ENCODE measurements at places on chromosomes 5 and 9. TPM values are rescaled to one million over a fixed set of nuclear protein-coding genes. Genes with fewer than 3 reads are reported as not detected.

DNA sequence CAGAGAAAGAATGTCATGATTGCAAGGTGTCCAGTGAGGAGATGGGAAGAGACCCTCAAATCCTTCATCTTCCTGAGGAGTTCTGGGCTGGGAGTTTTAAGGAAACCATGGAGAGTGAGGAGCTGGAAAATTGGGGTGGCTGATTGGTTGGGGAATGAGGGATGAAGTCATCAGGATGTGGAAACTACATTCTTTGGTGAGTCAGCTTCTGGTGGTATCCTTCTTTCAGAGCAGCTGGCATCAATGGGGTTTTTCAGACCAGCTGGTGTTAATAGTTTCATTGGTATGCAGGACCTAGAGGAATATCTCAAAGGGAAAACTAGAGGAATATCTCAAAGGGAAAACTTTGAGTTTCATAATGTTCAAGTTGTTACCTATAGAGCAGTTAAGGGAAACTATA is 45.2 kb downstream of the RNF180 start:
- DNase-seq = no peak

GRCh38 chr9:136525841-136526499 is 19.9 kb downstream of the NOTCH1 start:
- no peak for DNase-seq

Gene S1PR3
- polyA plus RNA-seq = 70.5 TPM

GRCh38 chr5:169424279-169424655 is 123.3 kb upstream of the SLIT3 start:
- DNase-seq = no peak

Gene PRR16
- polyA plus RNA-seq = 2.4 TPM

Gene LRRC19
- polyA plus RNA-seq = 17.0 TPM

Gene WDR5
- polyA plus RNA-seq = 38.3 TPM

GRCh38 chr5:55913466-55914413 is 62.6 kb downstream of the IL31RA start:
- DNase-seq = no peak

- DNase-seq = no peak
Observed at GRCh38 chr9:136048560-136049411, 46.3 kb downstream of the NACC2 start.

- DNase-seq = no peak
Observed at GRCh38 chr5:133930061-133930812, 38.2 kb downstream of the C5orf15 start.

- DNase-seq = no peak
Observed at GRCh38 chr9:35508069-35508468, 18.2 kb downstream of the RUSC2 start.

Gene WNT8A
- 0.32 TPM for polyA plus RNA-seq

Gene CKMT2
- polyA plus RNA-seq = 6.2 TPM

DNA sequence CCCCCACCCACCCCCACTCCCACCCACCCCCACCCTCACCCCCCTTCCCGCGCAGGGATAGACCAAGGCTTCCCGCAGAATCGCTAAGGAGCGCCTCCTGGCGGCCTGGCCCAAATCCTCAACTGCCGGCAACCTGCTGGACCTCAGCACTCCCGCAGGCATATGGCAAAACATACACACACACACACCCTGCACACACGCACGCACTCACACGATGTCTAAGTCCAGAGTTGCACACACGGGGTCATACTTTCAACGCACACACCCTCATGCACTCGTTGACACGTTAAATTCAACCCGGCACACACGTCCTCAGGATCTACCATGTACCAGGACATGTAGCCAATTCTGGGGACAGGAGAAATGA is 1.7 kb downstream of the CPLX2 start:
- no peak for DNase-seq

Gene PTGES
- polyA plus RNA-seq = 4.0 TPM

GRCh38 chr5:134554319-134555222 is 29.1 kb downstream of the JADE2 start:
- no peak for DNase-seq

- no peak for DNase-seq
Observed at GRCh38 chr5:95848701-95849100, 26.2 kb upstream of the GLRX start.

DNA sequence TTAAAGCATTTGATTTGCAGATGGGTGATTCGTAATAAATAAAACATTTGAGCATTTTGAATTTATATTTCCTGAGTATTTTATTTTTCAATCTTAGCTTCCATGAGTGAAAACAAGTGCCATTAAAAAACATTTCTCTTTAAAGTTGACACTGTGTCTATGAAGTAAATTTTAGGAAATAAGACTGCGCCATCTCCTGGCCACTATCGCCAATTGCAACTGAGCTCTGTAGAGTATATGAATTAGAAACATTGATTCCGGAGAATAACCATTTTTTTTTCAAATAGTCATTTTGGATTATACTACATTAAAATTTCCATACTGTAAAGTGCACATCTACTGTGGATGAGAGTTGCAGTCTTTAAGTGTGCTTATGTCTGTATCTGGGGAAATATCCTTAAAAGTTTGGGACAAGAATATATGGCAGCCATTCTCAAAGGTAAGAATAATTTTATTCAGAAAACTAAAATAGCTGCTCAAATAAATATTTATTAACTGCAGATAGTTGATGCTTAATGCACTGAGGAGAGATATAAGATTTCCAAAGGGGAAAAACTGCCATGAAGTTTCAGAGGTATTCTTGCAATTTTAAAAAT is 5.9 kb downstream of the DMRTA1 start:
- peak; percentile 12 for DNase-seq

Gene TMEM232
- polyA plus RNA-seq = 5.5 TPM

- DNase-seq = no peak
Observed at GRCh38 chr9:125884218-125884595, 137.0 kb downstream of the PBX3 start.

Gene SLC28A3
- 0.11 TPM for polyA plus RNA-seq

DNA sequence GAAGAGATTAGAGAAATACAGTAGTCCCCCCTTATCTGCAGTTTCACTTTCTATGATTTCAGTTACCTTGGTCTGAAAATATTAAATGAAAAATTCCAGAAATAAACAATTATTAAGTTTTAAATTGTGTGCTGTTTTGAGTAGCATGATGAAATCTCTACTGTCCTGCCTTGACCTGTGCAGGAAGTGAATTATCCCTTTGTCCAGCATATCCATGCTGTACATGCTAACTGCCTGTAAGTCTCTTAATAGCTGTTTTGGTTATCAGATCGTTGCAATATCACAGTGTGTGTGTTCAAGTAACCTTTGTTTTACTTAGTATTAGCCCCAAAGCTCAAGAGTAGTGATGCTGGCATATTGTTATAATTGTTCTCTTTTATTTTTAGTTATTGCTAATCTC is 11.2 kb upstream of the JAK2 start:
- no peak for DNase-seq

DNA sequence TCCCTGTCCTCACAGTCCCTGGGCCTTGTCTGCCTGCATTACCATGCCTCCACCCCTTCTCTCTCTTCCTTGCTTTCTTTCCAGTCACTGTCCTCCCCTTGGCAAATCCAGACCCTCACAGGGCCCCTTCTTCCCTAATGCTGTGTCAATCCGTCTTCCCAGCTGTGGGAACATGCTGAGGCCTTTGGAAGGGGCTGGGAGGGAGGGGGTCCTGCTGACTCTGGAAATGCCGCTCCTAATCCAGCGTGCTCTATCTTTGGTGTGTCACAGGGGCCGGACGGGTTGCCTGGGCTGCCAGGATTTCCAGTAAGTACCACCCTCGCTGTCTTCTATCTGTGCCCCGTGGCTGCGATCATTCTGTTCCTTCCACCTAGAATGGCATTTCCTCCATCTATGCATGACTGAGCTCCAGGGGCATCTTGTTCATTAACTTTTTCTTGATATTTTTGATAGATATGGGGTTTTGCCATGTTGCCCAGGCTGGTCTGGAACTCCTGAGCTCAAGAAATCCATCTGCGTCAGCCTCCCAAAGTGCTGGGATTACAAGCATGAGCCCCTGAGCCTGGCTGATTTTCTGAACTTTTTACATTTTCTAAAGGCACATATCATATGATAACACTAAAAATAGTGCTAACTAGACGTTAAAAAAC is 64.5 kb upstream of the TGFBR1 start:
- no peak for DNase-seq

DNA sequence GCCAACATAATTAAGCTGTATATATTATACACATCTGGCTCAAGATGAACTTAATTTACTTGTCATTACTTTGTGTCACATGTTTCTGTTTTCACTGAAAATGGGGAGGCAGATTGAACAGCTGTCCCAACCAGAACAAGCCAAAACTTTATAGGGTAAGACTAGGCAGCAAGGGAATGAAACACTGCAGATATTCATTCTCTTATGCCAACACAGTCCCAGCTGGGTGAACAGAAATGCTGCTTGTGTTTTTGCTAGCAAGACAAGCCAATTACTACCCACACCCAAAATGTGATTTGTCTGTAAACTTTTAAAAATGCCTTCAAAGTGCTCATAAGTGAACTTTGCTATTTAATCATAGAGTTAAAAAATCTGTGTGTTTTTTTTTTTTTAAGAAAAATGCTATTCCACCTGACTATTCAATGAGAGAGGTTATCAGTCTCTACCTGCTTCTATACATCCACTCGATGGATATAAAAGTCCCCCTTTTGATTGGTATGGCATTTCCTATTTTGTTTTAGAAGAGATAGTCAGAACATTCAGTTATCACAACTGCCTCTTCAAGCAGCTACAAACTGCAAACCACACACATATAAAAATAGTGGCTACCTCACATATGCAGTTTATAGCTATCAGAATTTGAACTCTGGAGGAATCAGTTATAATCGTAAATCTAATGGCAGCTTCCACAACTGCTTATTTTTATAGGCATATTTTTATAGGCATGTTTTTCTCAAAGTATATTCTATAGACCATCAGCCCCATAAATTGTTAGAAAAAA is 91.9 kb upstream of the PPP1R2B start:
- DNase-seq = no peak

DNA sequence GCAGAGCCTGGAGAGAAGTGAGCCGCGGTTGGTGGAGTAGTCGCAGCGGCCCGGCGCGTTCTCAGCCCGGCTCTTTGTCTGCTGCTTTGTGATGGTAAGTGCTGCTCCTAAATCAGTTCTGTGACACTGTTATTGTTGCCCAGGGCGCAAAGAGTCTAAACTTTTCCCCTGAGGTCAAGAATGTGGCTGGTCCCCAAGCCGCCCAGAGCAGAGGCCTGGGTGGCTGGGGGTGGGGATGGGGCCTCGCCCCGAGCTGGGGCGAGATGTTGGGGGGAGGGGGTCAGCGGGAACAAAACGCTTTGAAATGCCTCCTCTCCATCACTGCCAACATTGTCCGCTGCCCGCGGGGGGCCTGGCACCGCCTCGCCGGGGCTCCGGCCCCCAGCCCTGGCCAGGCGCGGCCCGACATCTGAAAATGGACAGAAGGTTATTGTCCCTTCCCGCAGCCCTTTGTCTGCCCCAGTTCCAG is 11.7 kb upstream of the CERCAM start:
- no peak for DNase-seq

DNA sequence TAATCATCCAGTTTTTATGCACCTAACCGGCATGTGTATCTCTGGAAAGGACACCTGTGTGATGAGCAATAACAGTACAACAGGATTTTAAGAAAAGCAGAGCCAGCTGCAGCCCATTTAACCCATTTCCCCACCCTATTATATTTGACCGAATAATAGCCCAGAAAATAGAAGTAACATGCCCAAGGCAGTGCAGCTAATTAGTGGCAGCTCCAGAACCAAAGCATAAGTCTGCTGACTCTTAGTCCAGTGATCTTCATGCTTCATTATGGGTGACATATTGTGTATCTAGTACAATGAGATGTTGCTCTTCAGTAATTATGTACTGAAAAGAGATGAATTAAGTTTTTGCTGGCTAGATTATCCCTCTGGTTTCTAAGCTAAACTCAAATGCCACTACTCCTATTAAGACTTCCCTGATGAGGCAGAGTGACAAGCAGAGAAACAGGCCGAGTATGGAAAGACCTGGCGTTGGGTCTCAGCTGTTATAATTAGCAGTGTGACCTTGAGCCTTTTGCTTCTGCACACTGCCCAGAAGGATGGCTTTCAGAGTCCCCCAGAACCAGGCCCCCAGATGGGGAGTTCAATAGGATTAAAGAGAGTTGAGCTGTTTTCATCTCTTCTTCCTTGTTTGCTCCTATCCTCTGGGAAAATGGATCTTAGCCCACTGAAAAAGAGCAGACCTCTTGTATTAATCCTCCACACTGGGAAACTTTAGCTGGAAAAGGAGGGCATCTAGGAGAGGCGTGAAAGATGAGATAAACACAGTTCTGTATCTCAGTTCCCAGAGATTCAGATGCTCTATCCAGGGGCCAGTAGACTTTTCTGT is 10.8 kb upstream of the C1QTNF3 start:
- no peak for DNase-seq

DNA sequence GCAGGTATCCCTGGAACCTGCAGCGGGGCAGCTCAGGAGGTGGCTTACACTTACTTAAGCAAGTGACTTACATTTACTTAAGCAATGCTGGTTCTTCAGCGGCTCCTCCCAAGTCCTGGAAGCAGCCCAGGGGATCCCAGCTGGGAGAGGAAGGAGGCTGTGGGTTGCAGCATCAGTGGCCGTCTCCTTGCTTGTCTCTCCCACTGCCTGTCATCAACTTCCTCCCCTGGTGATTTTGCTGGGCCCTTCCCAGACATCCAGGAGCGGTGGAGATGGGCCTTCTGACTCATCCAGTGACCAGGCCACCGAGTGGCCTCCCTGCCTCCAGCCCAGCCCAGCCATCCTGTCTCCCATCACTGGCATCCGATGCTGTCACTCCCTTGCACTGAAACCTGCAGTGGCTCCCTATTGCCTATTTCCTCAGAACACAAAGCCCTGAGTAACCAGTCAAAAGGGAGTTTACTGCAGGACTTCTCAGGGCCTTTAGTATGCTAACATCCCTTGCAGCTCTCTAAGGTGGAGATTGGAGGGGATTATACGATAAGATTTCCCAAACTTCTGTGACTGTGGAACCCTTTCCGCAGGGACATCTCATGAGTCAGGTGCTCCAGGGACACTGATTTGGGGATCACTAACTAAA is 155.9 kb upstream of the PHYKPL start:
- no peak for DNase-seq

- no peak for DNase-seq
Observed at GRCh38 chr9:134909511-134910481, 7.9 kb downstream of the FCN1 start.

Gene LECT2
- polyA plus RNA-seq = 1.9 TPM

DNA sequence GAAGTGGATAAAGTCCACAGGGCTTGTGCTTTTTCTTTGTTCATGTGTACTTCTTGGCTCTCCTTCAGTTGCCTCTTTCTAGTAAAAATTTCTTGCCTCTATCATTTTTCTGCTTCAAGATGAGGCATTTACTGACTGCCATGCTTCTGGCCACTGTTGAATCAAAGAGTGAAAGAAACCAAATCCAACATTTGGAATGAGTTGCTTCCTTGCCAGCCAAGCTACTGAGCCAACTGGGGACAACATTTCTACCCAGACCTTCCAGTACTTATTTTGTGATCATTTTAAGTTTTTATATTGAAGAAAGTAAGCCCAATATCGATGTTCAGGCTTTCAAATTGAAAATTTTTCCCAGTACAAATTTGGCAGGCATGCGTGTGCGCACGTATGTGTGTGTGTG is 73.2 kb downstream of the SNCAIP start:
- no peak for DNase-seq

GRCh38 chr5:155753943-155754581 is 572.9 kb upstream of the SGCD start:
- DNase-seq = no peak

Gene ADAMTS2
- polyA plus RNA-seq = 15.9 TPM
